Mesothelial cell of epicardium (in vitro differentiated cells): ENCODE measurements at places on chromosomes 13 and 19.

GRCh38 chr13:27667946-27668345, 46.3 kb downstream of the POLR1D start:
- H3K36me3 ChIP-seq, result peaks cover 12% of the 10 kb centered on the region
- H3K27ac ChIP-seq, result no peak overlapping the region
- DNase-seq, result no peak
- H3K4me1 ChIP-seq, result no peaks in the 10 kb centered on the region
- no peaks in the 10 kb centered on the region for H3K27me3 ChIP-seq
- H3K4me3 ChIP-seq, result no peak overlapping the region

GRCh38 chr13:31518645-31519044, 220.7 kb upstream of the RXFP2 start:
- H3K27ac ChIP-seq, result peak overlapping the region; percentile 11
- peaks cover 3% of the 10 kb centered on the region for H3K27me3 ChIP-seq
- no peak overlapping the region for H3K4me3 ChIP-seq
- peaks cover 36% of the 10 kb centered on the region for H3K4me1 ChIP-seq

GRCh38 chr13:76466043-76466442, 420.2 kb downstream of the KCTD12 start:
- H3K27me3 ChIP-seq, result no peaks in the 10 kb centered on the region
- H3K4me3 ChIP-seq, result no peak overlapping the region
- no peak for DNase-seq
- H3K27ac ChIP-seq, result peak overlapping the region; percentile 13
- H3K4me1 ChIP-seq, result peaks cover 5% of the 10 kb centered on the region

DNA sequence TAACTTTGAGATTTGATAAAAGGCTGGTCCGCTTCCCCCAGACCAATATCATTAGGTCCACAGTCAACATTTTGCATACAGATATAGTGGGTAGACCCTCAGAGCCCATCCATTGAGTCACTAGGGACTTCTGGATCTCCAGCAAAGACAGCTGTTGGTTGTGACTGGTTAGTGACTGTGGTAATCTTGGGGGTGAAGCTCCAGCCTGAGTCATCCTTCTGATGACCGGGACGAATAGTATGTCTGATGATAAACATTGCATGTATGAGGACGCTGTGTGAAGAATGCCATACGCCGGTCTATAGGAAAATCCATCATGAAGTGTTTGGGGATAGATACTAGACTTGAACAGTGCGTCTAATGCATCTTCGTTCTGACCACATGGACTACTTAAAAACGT, 307.0 kb downstream of the UQCRFS1 start:
- H3K4me1 ChIP-seq, result no peaks in the 10 kb centered on the region
- H3K4me3 ChIP-seq, result no peak overlapping the region
- peaks cover 47% of the 10 kb centered on the region for H3K27me3 ChIP-seq
- no peak overlapping the region for H3K27ac ChIP-seq
- H3K36me3 ChIP-seq, result no peaks in the 10 kb centered on the region
- DNase-seq, result no peak

GRCh38 chr19:18289471-18290301, 8.3 kb upstream of the JUND start:
- H3K4me1 ChIP-seq, result peaks cover 67% of the 10 kb centered on the region
- peak overlapping the region; percentile 96 for H3K27ac ChIP-seq
- H3K27me3 ChIP-seq, result no peaks in the 10 kb centered on the region
- H3K36me3 ChIP-seq, result no peaks in the 10 kb centered on the region
